Cardiac muscle cell (in vitro differentiated cells and primary cell): ENCODE measurements at places on chromosomes 16 and 17.
A peak's percentile ranks its signal among the peaks of the same experiment; 100 is the strongest.

GRCh38 chr16:75452464-75453190 is 11.9 kb downstream of the TMEM170A start:
- DNase-seq, result no peak

DNA sequence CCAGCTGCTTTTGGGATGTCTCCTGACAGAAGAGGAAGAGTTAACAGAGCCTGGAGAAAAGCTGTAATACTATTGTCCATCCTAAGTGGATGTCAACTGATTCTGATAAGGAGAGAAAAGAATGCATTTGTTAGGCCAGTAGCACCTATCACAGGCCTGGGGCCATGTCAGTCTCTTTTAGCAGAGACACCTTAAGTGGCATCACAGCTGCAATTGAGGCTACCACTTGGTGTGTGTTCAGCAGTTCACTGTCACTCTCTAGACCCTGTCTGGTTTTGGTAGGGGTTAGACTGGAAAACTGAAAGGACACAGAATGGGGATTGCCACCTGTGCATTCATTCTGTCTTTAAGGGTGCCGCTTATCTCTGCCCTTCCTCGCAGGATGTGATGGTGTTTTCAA is 42.0 kb downstream of the PSMD12 start:
- no peak for DNase-seq

DNA sequence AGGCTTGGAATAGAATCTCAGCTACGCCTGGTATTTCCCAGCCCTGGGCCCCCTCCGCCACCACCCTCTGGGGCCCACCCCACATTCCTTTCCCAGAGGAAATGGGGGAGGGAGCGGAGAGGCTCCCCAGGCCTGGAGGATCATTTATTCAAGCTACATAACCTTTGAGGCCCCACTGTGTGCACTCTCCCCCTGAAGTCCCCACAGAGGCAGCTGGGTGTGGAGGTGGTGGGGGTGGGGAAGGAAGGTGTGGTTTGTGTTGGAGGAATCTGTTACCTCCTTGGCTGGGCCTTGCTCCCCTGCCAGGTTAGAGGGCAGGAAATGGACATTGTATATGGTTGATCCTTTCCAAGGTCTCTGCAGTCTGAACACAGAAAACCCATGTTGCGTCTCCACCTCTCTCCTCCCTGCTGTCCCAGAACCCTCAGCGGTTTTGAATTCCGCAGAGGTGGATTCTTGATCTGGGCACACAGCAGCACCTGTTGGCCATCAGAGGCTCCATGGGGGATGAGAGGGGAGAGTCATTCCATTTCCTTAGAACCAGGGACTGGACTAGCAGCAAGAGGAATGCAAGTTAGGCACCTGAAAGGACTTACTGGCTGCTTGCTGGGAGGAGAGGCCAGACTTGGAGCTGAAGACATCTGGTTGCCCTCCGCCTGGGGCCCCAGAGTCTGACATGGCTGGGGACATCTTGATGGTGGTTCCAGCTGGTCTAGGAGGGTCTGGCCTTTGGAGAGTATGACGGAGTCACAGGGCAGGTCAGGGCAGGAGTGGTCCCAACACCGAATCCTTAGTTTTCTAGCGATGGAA is 23.0 kb downstream of the ARHGAP23 start:
- peak; percentile 89 for DNase-seq

GRCh38 chr17:68035131-68035522 is 408 bp upstream of the KPNA2 start:
- peak; percentile 97 for DNase-seq

- DNase-seq, result no peak
Measured at GRCh38 chr16:83932955-83933673, 19.9 kb upstream of the OSGIN1 start.

DNA sequence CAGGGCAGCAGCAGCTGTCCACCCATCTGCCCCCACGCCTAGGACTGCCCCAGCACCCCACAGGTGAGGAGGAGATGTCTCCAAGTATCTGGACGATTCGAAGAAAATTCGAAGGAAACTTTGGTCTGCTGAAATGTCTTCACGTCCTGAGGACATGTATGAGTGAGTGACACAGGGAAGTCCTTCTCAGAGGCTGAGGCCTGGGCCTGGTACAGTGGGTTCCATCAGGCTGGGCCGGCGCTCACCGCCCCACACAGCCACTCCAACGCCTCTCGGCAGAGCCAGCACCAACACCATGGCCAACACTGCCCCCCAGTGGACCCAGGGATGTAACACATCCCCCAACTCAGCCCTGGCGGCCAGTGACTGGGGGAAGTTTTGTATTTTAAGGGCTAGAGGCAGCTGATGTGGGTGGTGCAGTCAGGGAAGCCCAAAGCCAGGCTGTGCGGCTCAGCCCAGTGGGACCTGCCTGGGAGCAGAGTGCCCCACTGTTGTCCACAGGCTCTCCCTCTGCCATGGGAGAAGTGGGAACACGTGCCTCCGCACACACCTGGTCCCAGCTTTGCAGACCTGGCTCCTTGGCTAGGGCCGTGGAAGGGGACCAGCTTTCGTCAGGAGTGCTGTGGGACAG is 55.8 kb upstream of the FASN start:
- DNase-seq, result peak; percentile 80

DNA sequence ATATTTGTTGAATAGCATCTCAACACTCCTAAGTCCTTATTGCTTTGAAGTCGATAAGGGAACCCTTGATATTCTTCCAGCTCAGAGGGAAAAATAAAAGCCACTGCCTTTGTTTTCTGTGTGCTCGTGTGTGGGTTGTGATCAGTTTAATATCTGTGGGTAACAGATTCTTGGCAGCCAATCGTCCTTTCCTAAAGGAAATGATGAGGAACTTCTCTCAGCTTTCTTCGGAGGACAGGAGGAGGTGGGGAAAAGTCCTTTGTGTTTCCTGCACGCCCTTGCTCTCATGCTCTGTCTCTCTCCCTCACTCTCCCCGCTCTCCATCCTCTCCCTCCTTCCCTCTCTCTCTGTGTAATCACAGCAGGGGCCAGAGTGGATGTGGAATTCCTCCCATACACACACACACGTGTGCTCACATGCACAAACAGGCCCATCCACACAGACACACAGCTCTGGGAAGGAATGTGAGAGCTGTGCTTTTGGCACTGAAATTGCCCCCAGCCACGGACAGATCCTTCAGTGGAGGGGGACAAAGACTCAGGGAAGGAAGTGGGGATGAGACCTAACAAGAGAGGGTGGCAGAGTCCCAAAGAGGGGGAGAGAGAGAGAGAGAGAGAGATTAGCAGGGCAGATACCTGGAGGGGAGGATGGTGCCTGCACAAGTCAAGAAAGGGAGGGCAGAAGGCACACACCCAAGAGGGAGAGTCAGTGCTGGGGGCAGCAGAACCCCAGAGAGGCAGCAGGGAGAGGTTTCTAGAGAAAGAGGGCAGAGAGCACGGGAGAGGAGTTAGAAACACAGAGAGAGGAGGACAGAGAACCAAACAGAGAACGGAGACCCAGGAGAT is 83.5 kb upstream of the PLCG2 start:
- DNase-seq, result no peak

DNA sequence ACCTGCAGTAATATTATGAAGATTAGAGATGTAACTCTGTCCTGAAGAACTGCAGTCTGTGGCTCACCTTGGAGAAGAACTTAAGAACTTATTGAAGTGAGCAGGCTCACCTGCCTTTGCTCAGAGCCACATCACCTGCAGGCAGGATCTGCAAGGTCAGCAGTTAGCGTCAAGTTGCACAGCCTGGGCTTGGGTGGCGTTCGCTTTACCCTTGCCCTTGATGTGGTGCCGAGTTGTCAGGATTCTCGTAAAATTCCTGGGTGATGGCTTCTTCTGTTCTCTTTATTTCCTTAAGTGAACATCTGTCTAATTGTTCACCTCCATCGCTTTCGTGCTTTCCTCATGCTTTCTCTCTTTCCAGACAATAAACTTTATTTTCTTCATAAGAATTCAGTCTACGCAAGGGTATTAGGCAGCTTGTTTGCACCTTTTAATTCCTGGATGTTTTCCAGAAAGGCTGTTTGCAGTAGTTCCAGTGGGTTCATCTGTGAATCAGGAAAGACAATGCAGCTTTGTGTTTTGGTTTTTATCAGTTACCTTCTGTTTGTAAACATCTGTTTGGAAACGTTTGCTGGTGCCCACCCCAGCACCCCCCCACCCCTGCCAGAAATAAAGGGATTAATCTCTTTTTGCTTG is 254.3 kb downstream of the WWOX start:
- no peak for DNase-seq

GRCh38 chr17:3827124-3827773 is 18.8 kb downstream of the NCBP3 start:
- DNase-seq, result peak; percentile 70

- DNase-seq, result peak; percentile 87
Measured at GRCh38 chr17:28807925-28808634, 34.5 kb downstream of the FAM222B start.

GRCh38 chr16:89209522-89210044 is 7.9 kb upstream of the ZNF778 start:
- no peak for DNase-seq

DNA sequence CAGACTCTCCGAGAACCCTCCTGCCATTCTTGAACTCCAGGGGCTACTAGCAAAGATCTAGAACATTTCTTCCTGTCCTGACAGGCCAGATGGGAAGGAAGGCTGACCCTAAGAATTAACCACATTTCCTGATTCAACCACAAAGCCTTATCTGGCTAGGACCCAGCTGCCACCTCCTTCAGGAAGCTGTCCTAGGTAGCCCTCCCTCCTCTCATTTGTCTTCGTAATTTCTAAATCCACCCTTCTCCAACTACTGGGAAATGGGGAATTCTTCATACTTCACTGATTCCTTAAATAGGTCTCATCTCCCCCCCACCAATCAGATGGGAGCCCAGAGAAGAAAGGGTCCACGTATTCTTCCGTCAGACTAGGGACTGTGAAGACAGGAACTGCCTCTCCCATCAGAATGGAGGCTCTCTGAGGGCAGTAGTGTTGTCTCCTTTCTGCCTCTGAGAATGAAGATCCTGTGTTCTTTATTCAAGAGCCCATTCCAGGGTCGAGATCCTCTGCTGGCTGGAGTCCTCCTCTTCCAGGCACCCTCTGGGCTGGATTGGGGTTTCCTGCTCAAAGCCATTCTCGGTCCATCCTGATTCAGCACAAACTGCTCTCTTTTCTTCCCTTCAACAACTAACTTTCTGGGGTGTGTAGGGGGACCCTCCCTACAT is 2.1 kb downstream of the SAMD14 start:
- peak; percentile 48 for DNase-seq

DNA sequence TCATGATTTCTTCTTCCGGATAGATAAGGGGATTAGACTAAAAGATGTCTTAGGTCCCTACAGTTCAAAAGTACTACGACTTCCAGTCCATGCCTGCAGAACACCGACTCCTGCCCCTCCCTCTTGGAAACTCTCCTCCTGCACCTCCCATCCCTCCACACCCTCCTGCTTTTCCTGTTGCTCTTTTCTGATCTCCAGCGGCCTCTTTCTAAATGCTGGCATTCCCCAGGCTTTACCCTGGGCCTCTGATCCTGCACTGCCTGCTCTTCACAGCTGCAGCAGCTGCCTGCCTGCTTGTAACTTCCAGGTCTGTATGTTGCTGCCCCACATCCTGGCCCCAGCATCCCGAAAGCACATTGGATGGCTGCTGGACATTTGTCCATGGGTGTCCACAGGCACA is 154.2 kb downstream of the KCNJ12 start:
- no peak for DNase-seq

- DNase-seq, result no peak
Measured at GRCh38 chr16:75267631-75268264, 16.3 kb upstream of the BCAR1 start.

DNA sequence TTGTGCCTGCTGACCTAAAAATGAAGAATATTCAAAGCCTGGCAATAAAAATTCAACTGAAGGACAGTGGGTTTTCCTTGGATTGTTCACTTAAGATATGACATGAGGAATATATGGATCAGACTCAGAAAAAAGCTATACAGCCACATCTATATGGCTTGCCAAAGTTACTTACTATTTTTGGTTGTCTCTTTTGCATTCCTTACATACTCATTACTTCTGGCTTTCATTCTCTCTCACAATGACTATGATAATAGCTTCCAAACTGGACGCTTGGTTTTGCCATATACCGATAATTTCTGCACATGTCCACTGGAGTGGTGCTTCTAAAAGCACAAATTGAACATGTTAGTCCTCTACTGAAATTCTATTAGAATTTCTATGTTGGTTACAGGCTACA is 664.9 kb downstream of the CDH8 start:
- DNase-seq, result no peak
